ENCODE measurements at places on chromosomes 7 and 10. TPM values are rescaled to one million over a fixed set of nuclear protein-coding genes. Genes with fewer than 3 reads are reported as not detected.

DNA sequence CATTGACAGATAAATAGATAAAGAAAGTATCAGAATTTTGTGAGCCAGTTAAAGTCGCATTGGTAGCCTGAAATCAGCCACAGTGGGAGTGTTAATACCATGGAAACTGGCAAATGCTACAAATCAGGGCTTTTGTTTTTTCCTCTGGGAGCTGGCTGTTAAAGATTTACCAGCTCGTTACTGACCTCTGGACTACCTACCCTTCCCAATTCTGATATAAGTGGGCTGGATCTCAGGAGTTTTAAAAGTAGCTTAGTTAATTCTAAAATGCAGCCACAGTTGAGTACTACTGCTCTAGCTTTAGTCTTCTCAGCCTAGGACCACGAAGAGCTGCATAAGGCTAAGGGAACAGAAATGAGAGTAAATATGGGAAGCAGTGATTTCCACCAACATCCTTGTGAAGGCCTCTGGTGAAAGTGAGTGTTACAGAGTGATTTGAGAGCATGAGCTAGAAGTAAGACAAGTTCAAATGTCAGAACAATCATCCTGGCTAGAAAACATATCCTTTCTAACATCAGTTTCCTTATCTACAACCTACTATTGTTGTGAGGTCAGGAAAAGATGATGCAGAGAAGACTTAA, 53.2 kb downstream of the A1CF start:
- no peak for DNase-seq

DNA sequence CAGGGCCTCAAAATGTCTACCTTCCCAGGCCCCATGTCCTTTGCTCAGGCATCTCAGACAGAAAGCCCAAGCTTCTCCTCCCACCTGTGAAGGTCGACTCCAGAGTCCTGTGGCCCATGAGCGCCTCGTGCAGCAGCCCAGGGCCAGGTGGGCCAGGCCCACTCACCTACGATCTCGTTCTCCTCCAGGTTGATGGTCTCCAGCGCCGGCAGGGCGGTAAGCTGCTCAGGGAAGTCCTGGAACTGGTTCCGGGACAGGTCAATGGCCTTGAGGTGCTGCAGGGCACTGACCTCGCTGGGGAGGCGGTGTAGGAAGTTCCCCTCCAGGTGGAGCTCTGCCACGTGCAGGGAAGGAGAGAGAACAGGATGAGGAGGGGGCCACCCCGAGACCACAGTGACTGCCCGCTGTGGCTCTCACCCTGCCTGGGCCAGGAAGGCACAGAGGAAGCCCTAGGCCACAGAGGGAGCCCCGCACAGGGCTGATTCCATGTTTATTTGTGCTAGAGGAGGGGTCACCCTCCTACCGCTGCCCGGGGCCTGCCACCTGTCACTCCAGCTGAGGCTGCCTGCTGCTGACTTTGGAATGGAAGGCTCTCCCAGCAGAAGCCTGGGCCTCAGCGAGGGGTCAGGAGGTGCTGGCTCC, 40.0 kb upstream of the NPFFR1 start:
- DNase-seq = no peak

GRCh38 chr10:100743626-100744135, 1.7 kb upstream of the PAX2 start:
- no peak for DNase-seq

DNA sequence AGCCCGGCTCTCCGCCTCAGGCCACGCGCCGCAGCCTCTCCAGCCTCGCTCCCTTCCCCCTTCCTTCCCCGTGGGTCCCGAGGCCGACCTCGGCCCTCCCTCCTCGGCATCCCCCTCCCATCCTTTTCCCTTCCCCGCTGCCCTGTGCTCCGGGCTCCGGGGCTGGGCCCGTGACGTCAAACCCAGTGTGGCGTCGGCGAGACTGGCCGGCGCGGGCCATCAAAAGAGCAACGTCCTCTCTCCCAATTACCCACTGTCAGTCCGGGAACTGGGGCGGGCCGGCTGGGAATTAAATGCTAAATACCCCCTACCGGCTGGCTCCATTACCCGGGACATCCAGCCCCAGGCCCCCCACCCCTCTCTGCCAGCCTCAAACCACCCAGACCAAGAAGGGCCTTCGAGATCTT, 2.6 kb upstream of the GATA3 start:
- no peak for DNase-seq

DNA sequence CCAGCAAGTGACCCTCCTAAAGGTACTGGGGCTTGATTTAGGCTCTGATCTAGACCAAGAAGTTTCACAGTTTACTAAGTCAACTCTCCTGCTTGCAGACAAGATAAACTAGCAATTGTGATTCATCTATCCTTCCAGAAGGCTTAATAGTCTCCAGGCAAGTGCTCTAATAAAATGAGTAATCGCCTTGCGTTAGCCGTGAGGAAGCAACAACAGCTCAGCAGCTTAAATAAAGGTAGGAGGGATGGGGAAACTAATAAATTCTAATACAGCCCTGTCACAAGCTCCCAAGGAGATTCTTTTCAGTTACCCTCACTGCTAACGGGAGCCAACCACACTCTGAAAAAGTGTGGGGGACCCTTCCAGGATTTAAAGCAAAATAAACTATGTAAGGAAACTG, 48.4 kb downstream of the FRMD4A start:
- DNase-seq = no peak

GRCh38 chr10:89589101-89589720, 53.8 kb upstream of the SLC16A12 start:
- no peak for DNase-seq

GRCh38 chr7:28086198-28086597, 94.4 kb downstream of the JAZF1 start:
- DNase-seq = no peak

- DNase-seq = no peak
Observed at GRCh38 chr7:22731766-22732165, 4.8 kb downstream of the IL6 start.

DNA sequence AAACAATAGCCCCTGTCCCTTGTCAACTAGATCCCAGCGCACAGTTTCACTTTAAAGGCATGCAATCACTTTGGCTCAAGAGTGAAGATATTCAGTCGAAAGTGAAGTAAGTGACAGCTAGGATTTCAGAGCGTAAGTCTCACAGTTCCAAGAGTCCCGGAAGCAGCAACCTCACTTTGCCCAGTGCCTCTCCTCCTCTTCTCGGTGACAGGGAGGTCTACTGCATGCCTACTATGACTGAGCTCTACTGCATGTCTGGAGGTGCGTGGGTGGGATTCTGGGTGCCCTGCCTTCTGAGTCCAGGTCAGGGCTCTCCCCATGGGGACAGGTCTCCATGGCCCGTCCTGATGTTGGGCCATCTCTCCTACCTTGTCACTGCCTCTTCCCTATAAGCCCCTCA, 17.0 kb downstream of the PRKCQ start:
- DNase-seq = no peak

DNA sequence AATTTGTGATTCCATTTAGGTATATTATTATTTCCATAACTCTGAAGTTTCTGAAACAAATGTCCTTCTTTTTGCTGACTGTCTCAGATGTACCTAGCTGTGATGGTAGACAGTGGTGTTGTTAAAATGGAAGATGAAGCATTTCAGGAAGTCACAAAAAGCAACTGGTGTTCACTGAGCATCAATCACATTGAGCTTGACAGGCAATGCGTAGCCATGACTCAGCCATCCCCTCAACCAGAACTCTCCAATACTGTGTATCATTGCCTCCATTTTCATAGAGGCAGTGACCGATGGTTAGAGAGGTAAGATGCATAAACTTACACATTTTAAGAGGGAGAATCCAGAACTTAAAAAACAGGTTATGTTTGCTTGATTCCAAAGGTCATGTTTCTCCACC, 434.0 kb downstream of the INHBA start:
- no peak for DNase-seq

DNA sequence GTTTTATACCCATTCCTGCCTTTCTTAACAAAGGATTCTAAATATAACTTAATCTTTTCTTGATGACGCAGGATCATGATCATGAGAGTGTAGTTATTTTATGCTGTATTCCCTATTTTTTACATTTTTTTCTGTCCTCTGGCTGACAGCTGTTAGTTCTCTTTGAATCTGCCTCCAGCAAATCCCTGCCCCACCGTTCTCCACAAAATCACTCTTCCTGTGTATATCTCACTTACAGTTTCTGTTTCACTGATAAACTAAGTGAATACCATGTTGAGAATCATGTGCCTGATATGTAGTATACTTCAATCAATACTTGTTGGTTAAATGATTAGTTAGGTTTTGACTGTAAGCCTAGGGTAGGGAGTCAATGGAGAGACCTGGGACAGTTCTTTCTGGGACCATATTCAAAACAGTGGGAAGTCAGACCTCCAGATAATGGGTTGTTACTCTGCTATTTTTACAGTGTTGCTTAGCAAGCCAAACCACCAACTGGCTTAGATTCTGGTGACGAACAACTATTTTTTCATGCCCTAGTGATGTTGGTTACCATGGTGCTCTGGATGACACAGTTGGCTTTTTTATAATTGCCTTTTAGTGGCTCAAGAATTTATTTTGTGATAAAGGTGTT, 12.8 kb downstream of the CNNM1 start:
- DNase-seq = no peak

GRCh38 chr7:65438598-65438997, 64.9 kb downstream of the ZNF92 start:
- DNase-seq = no peak

- DNase-seq = no peak
Observed at GRCh38 chr10:73131301-73131700, 21.0 kb downstream of the NUDT13 start.

GRCh38 chr7:157486007-157486755, 149.4 kb downstream of the DNAJB6 start:
- DNase-seq = no peak

DNA sequence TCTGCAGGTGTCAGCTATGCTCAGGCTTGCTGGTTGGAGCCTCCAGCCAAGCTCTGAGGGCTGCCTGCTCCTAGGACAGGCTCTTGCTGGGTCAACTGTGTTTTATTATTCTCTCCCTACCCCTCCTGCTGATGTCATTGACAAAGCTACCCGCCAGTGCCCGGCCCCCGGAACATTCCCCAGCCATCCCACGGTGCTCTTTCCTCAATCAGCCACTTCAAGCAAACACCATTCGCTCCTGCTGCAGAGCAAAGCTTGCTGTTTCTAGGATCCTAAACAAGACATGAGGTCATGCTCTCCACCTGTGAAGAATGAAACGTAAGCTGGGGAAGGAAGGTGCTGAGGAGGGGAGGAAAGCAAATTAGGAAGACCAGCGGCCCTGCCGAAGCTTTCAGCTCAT, 2.1 kb upstream of the C10orf71 start:
- no peak for DNase-seq

SDK1 gene
- total RNA-seq = 2.2 TPM

PPIF gene
- total RNA-seq = 146 TPM

TMEM213 gene
- not detected for total RNA-seq
